ENCODE measurements at places on chromosomes 16 and 17. TPM values are rescaled to one million over a fixed set of nuclear protein-coding genes. Genes with fewer than 3 reads are reported as not detected.

Gene EZH1
- total RNA-seq = 45.5 TPM

Gene ABCC12
- total RNA-seq = not detected

Gene PDIA2
- 0.71 TPM for total RNA-seq

- no peak for DNase-seq
- H3K4me3 ChIP-seq = no peak overlapping the region
- H3K4me1 ChIP-seq = no peaks in the 10 kb centered on the region
- H3K36me3 ChIP-seq = no peaks in the 10 kb centered on the region
- no peak overlapping the region for H3K27ac ChIP-seq
Measured at GRCh38 chr17:7727886-7728285, 10.3 kb downstream of the DNAH2 start.

DNA sequence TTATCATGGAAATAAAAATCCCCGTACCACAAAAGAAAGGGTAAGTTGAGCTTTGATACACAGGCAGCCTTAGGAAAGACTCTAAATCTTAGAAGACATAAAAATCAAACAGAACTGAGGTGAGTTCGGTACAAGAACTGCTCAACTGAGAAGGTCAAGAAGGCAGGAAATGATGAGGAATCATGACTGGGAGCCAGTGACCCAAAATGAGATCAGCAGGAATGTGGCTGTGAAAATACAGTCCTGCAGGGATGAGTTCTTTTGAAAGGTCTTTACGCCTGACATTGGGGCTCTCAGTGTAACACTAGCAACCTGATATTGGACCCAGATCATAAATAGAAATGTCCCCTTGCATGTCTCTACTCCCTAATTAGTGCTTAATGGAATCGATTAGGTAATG, 56.3 kb upstream of the CDH11 start:
- H3K4me3 ChIP-seq = no peak overlapping the region
- no peaks in the 10 kb centered on the region for H3K36me3 ChIP-seq
- H3K27me3 ChIP-seq = no peaks in the 10 kb centered on the region
- no peak for DNase-seq

GRCh38 chr16:80938004-80938878, 68.4 kb downstream of the CMC2 start:
- peaks cover 36% of the 10 kb centered on the region for H3K27me3 ChIP-seq
- H3K4me3 ChIP-seq = no peak overlapping the region
- H3K4me1 ChIP-seq = no peaks in the 10 kb centered on the region
- peaks cover 6% of the 10 kb centered on the region for H3K36me3 ChIP-seq
- DNase-seq = no peak

Gene TEKT5
- total RNA-seq = not detected

Gene ZFP3
- not detected for total RNA-seq

- peaks cover 62% of the 10 kb centered on the region for H3K4me1 ChIP-seq
- H3K36me3 ChIP-seq = peaks cover 26% of the 10 kb centered on the region
- peak; percentile 71 for DNase-seq
- H3K27me3 ChIP-seq = no peaks in the 10 kb centered on the region
- peak within 1 kb of the TSS; percentile 34 for H3K27ac ChIP-seq
Measured at GRCh38 chr16:10876799-10877341, at the start of gene CIITA. Gene CIITA, plus strand, starts transcription at chr16:10877202. Its CDS starts 129 bp downstream, at chr16:10877331.

Gene HSF5
- total RNA-seq = not detected

Gene C16orf95
- total RNA-seq = 3.9 TPM

Gene KRTAP1-3
- total RNA-seq = not detected

Gene ELMO3
- 31.9 TPM for total RNA-seq

Gene BAIAP2
- 58.8 TPM for total RNA-seq

DNA sequence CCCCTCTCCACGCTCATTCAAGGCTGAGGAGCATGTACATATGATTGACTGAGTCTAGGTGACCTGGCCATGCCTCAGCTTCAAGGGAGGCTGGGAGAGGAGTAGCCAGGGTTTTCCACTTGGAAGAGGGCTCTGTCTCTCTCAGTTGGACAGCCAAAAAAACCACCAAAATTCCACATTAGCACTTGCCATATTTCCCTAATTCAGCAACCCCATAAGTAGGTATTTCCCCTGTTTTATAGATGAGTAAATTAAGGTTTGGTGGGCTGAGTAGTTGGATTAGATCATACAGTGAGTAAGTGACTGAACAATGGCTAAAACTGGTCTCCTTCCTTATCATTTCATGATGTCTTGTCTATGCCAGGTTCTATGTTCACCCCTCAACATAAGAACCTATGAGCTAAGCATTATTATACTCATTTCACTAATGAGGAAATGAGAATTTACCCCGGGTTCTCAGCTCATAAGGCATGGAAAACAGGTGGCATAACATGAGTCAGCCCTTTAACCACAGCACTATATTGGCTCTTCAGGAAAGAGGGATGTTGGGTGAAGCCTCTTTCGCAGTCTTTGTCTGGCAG, 68.0 kb upstream of the GAS7 start:
- no peak overlapping the region for H3K4me3 ChIP-seq
- no peak overlapping the region for H3K27ac ChIP-seq
- no peaks in the 10 kb centered on the region for H3K36me3 ChIP-seq
- DNase-seq = no peak

DNA sequence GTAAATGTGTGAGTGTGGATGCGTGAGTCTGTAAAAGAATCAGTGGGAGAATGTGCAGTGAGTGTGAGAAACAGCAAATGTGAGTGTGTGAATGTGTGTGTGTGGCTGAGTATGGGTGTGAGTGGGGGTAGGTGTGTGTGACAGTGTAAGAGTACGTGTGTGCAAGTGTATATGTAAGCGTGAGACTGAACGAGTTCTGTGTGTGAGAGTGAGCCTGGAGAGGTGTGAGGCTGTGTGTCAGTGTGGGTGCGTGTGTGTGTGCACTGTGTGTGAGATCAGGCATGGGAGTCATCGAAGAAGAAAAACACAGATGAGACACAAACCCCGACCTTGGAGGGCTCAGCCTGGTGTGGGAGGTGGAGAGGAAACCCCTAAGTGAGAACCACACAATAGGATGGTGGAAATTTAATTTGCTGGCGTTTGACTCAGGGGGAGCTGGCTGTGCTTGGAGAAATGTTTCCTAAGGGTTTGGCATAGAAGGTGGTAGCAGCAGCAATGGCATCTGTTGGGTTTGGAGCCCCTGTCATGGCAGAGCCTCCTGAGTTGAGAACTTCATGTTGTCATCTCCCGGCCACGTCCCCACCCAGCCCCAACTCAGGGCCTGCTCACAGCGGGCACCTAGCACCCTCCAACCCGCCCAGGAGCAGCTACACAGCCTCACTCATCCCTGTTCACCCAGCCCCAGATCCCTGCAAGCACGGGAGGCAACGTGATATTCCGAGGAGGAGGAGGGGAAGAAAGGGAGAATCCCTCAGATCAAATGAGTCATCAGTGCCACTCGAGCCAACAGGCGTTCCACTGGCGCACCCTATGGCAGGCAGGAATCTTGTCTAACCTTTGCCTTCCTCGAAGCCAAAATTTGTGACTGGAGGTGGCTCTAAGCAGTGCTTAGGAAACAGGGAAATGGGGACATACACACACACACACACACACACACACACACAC, 14.3 kb upstream of the NUBP1 start:
- no peak overlapping the region for H3K27ac ChIP-seq
- no peak overlapping the region for H3K4me3 ChIP-seq
- no peaks in the 10 kb centered on the region for H3K36me3 ChIP-seq
- H3K4me1 ChIP-seq = no peaks in the 10 kb centered on the region

Gene BRIP1
- 12.3 TPM for total RNA-seq

GRCh38 chr17:62892870-62893338, 73.1 kb upstream of the TANC2 start:
- no peaks in the 10 kb centered on the region for H3K36me3 ChIP-seq
- DNase-seq = peak; percentile 54
- H3K4me3 ChIP-seq = no peak overlapping the region
- peaks cover 16% of the 10 kb centered on the region for H3K4me1 ChIP-seq
- peak overlapping the region; percentile 56 for H3K27ac ChIP-seq

Gene NUDT7
- total RNA-seq = 6.1 TPM

DNA sequence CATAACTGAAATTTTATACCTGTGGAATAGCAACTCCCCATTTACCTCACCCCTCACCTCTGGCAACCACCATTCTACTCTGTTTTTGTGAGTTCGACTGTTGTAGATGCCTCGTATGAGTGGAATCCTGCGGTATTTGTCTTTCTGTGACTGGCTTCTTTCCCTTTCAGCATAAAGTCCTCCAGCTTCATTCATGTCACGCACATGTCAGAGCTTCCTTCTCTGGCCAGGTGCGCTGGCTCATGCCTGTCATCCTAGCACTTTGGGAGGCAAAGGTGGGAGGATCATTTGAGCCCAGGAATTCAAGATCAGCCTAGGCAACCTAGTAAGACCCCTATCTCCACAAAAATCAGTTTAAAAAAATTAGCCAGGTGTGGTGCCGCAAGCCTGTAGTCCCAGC, 278.4 kb downstream of the PARN start:
- no peaks in the 10 kb centered on the region for H3K4me1 ChIP-seq
- H3K27ac ChIP-seq = no peak overlapping the region
- no peak for DNase-seq
- peaks cover 13% of the 10 kb centered on the region for H3K27me3 ChIP-seq
- no peak overlapping the region for H3K4me3 ChIP-seq
- no peaks in the 10 kb centered on the region for H3K36me3 ChIP-seq

Gene TAT
- total RNA-seq = not detected

DNA sequence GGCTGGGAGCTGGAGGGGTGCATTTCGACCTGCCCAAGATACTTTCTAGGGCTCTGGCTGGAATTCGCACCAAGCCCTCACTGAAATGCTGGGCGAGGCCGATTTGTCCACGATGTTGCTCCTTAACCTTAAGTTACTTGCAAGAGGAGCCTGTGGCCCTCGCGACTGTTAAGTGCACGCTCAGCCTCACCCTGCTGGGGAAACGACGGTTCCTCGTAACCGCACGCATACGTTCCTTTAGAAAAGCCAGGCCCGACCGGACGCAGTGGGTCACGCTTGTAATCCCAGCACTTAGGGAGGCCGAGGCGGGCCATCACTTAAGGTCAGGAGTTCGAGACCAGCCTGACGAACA, 607 bp upstream of the NCOR1 start:
- H3K27me3 ChIP-seq = no peaks in the 10 kb centered on the region
- no peaks in the 10 kb centered on the region for H3K4me1 ChIP-seq

All from Calu3 (cell line).